HepG2 (cell line): ENCODE measurements at places on chromosomes 7 and 10. TPM values are rescaled to one million over a fixed set of nuclear protein-coding genes. Genes with fewer than 3 reads are reported as not detected.

DNA sequence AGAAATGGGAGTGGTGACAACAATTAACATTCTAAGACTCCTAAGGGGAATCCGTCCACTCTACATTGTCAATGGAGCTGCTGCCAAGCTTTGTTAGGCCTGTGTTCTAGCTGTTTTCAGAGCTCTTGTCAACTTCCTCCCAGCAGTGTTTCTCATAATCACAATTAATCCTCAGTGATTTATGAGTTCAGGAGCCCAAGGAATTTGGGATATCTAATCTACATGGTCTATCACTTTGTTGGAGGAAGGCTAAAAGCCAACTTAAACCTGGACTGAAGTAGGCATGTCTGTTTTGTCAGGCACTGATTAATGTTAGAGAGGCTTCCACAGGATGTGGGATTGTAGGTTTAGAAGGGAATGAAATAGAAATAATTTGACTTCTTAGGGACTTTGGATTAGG lies 10.2 kb upstream of the OR2F2 start:
- no peak overlapping the region for H3K4me3 ChIP-seq
- H3K27me3 ChIP-seq, result no peaks in the 10 kb centered on the region
- H3K36me3 ChIP-seq, result no peaks in the 10 kb centered on the region
- no peaks in the 10 kb centered on the region for H3K4me1 ChIP-seq
- H3K27ac ChIP-seq, result no peak overlapping the region

GRCh38 chr7:71896535-71896934 lies 515.6 kb downstream of the CALN1 start:
- H3K36me3 ChIP-seq, result no peaks in the 10 kb centered on the region
- no peak overlapping the region for H3K27ac ChIP-seq
- no peak for DNase-seq
- H3K4me1 ChIP-seq, result no peaks in the 10 kb centered on the region
- H3K27me3 ChIP-seq, result no peaks in the 10 kb centered on the region

GRCh38 chr10:110033701-110034235 lies 26.0 kb downstream of the ADD3 start:
- no peaks in the 10 kb centered on the region for H3K36me3 ChIP-seq
- no peaks in the 10 kb centered on the region for H3K27me3 ChIP-seq
- no peaks in the 10 kb centered on the region for H3K4me1 ChIP-seq
- H3K27ac ChIP-seq, result no peak overlapping the region
- no peak for DNase-seq

DNA sequence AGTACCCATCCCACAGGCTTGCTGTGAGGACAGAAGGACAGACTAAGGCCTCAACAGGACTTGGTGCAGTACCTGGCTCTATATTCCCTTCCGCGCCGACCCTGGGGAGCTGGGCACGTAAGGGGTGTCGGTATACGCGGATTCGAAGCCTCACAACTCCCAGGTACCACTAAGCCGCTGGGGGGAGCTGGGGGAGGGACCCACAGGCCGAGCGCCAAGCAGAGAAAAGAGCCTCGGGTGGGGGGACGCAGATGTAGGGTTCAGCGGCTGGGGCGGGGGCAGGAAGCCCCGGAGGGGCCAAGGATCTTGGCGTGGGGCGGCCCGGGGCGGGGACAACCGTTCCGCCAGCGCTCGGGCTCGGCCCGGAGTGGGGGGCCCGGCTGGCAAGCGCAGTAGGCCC lies 126.4 kb upstream of the ZNF746 start:
- DNase-seq, result peak; percentile 26
- H3K36me3 ChIP-seq, result peaks cover 25% of the 10 kb centered on the region
- H3K27me3 ChIP-seq, result no peaks in the 10 kb centered on the region
- H3K4me1 ChIP-seq, result peaks cover 14% of the 10 kb centered on the region
- peak overlapping the region; percentile 81 for H3K4me3 ChIP-seq

DNA sequence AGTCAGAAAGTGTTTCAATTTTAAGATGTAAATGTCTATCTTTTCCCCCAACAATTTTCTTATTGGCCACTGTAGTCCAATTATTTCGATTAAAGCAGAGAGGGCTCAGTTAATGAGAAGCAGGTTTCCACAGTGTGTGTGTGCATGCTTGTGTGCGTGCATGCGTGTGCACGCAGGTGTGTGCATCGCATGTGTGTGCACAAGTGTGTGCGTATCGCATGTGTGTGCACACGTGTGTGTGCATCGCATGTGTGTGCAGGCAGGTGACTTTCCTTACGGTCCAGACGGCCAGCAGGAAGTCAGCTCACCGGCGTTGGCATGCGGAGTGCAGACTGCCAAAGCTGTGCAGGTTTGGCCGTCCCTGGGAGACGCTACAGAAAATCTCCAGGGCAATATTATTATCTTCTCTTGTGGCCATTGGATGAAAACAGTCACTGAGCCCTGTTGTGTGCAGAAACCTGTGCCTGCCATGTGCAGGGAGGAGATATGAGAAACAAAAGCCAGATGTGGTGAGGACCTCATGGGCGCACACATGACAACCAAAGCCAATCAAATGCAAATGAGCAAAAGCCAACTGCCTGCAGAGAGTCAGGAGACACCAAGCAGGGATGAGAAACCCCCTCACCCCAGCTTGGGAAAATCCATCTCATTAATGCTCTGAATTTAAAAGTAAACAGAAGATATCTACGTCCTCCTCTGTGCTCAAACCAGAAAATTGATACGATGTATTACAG lies 70.4 kb downstream of the C10orf90 start:
- no peak overlapping the region for H3K4me3 ChIP-seq
- no peaks in the 10 kb centered on the region for H3K36me3 ChIP-seq
- peaks cover 4% of the 10 kb centered on the region; the same call in 1 of the 3 replicates for H3K27me3 ChIP-seq

- no peaks in the 10 kb centered on the region for H3K36me3 ChIP-seq
- no peak overlapping the region for H3K4me3 ChIP-seq
- no peaks in the 10 kb centered on the region for H3K4me1 ChIP-seq
- no peak for DNase-seq
These were observed 551.8 kb upstream of the GALNT17 start for GRCh38 chr7:70580161-70580560.

- H3K4me3 ChIP-seq, result peak overlapping the region; percentile 85
- no peaks in the 10 kb centered on the region for H3K36me3 ChIP-seq
- peaks cover 59% of the 10 kb centered on the region for H3K4me1 ChIP-seq
These were observed 623 bp downstream of the INPP5A start for GRCh38 chr10:132538031-132538789.

DNA sequence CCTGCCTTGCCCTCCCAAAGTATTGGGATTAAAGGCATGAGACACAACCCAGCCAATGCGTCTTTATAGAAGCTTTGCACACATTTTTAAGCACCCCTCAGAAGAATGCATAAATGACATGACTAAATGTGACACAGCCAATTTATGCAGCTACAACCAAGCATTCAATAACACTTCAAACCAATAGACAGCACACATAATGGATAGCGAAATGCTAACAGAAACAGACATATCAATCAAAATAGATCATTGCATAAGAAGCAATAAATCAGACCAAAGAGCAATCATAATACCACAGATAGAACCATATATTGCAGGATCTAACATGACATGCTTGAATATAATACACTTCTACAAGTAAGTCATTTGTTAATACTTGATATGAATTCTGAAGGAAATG lies 34.2 kb upstream of the AKR1B1 start:
- H3K4me1 ChIP-seq, result no peaks in the 10 kb centered on the region
- no peaks in the 10 kb centered on the region for H3K27me3 ChIP-seq
- DNase-seq, result no peak
- H3K27ac ChIP-seq, result no peak overlapping the region
- H3K36me3 ChIP-seq, result no peaks in the 10 kb centered on the region

GRCh38 chr7:69880840-69881239 lies 282.6 kb downstream of the AUTS2 start:
- no peak overlapping the region for H3K27ac ChIP-seq
- no peaks in the 10 kb centered on the region for H3K4me1 ChIP-seq

The APBB1IP gene
- total RNA-seq, result not detected in 2 replicates

The SKIDA1 gene
- 1.4 and 1.5 TPM in 2 replicates for total RNA-seq

The IFRD1 gene
- total RNA-seq, result 55.0 and 55.5 TPM in 2 replicates

- H3K36me3 ChIP-seq, result no peaks in the 10 kb centered on the region
- H3K4me3 ChIP-seq, result no peak overlapping the region
- DNase-seq, result no peak
- H3K27me3 ChIP-seq, result peaks cover 2% of the 10 kb centered on the region
These were observed 93.9 kb downstream of the DNAJB6 start for GRCh38 chr7:157430721-157431120.

The PRSS37 gene
- not detected in 2 replicates for total RNA-seq

DNA sequence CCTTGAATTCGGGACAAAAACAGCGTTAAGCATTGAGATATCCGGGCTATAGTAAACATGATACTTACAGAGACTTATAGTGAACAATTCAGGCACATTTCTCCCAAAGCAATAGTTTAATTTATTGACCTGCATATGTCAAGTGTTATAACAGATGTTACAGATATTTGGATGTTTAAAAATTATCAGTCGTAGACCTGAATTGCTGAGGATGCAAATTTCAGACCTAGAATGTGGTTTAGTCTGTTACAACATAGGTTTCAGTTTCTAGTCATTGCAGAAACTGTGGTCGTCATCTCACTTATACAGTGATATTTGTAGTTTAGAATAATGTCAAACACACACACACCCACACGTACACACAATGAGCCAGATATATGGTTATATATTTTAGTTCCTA lies 85.2 kb downstream of the VTI1A start:
- no peak overlapping the region for H3K27ac ChIP-seq
- H3K27me3 ChIP-seq, result no peaks in the 10 kb centered on the region
- H3K4me3 ChIP-seq, result no peak overlapping the region
- H3K4me1 ChIP-seq, result peaks cover 13% of the 10 kb centered on the region

The UPK3B gene
- not detected in 2 replicates for total RNA-seq

The CRTAC1 gene
- total RNA-seq, result not detected in 2 replicates

The MYH16 gene
- total RNA-seq, result 0.15 and 0.20 TPM in 2 replicates

DNA sequence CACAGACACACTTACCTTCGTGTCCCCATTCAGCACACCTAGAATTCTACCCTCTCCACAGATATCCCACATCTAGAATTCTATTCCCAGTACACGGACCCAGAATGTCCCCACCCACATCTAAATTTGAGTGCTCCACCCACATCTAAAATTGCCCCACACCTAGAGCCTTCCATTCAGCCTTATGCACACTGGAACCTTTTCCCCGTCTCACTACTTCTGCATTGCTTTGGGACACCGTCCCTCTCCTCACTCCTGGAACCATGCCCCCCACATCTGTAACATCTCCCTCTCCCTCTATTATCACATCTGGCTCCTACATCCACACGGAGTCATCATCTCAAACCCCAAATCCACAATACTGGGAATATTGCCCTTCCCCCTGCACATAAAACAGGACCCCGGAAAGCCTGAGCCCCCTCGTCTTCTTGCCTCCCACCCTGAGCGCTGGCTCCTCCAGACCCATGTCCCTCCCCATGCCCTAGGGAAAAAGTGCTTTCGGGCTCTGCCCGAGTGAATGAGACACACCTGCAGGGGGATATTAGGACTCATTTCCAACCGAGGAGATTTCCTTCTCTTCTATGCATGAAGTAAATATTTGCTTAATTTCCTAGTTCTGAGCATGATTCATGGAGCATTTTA lies 125.8 kb upstream of the UNC5B start:
- peaks cover 2% of the 10 kb centered on the region; the same call in 1 of the 2 replicates for H3K27me3 ChIP-seq
- no peak overlapping the region for H3K4me3 ChIP-seq
- DNase-seq, result no peak

The LRRN3 gene
- total RNA-seq, result 0.07 TPM in 1 of 2 replicates, not detected in the other

GRCh38 chr10:21352886-21353285 lies 172.6 kb downstream of the SKIDA1 start:
- peaks cover 4% of the 10 kb centered on the region; the same call in 1 of the 3 replicates for H3K27me3 ChIP-seq
- H3K4me1 ChIP-seq, result no peaks in the 10 kb centered on the region
- no peak for DNase-seq

DNA sequence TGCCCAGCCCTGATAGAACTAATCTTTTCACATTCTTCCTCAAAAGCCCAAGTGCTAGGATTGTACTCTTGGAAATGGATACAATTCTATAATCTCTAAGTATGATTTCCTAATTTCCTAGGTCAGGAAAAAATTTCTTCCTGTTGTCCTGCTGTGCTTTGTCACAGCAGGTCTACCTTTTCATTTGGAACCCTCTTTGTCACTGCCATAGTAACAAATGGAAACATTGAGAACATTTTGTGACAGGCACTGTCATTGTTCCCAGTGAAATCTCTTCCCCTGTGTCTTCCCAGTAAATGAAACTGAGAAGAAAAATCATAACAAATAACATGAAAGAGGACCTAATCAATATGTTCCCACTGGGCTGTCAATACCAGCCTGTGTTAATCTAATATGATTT lies 150.9 kb upstream of the KAT6B start:
- no peaks in the 10 kb centered on the region for H3K27me3 ChIP-seq
- peaks cover 39% of the 10 kb centered on the region; the same call in 2 of the 3 replicates for H3K36me3 ChIP-seq
- DNase-seq, result no peak
- H3K4me3 ChIP-seq, result no peak overlapping the region

The CCDC172 gene
- not detected in 2 replicates for total RNA-seq

The FGFBP3 gene
- 1.1 and 2.0 TPM in 2 replicates for total RNA-seq

The ABCC2 gene
- 69.6 and 181 TPM in 2 replicates for total RNA-seq

DNA sequence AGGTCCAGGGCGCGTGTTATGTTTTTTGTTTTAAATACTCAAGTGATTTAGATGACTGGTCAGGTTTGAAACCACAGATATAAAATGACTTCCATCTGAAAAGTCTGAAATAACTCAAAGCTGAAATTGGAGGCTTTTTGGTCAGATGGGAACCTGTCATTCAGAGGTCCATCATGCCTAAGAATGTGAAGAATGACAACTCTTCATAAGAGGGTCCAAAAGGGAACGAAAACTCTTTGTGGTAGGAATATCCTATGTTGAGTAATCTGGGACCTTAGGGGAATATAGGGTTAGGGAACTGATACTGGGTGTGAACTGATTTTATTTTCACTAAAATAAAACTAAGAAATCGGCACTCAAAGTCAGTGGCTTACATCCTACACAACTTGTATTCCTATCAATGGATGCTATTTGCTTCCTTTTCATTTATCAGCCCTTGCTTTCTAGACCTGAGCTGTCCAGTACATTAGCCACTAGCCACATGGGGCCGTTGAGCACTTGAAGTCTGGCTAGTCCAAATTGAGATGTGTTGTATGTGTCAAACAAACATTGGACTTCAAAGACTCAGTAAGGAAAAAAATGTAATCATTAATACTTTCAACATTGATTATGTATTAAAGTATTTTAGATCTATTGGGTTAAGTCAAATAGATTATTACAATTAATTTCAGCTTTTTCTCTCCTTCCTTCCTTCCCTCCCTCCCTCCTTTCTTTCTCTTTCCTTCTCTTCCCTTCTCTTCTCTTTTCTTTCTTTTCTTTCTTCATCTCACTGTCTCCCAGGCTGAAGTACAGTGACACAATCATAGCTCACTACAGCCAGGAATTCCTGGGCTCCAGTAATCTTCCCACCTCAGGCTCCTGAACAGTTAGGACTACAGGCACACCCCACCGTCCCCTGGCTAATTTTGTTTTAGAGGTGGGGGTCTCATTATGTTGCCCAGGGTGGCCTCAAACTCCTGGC lies 56.5 kb upstream of the KDM7A start:
- peaks cover 71% of the 10 kb centered on the region for H3K4me1 ChIP-seq
- DNase-seq, result peak; percentile 52
- H3K4me3 ChIP-seq, result no peak overlapping the region
- H3K36me3 ChIP-seq, result no peaks in the 10 kb centered on the region
- no peaks in the 10 kb centered on the region for H3K27me3 ChIP-seq
